Pulmonary artery endothelial cell (primary cell): ENCODE measurements at places on chromosomes 1 and 21. TPM values are rescaled to one million over a fixed set of nuclear protein-coding genes. Genes with fewer than 3 reads are reported as not detected.

The EXTL1 gene
- not detected in 2 replicates for total RNA-seq

The C1orf116 gene
- total RNA-seq = under 0.01 TPM in 1 of 2 replicates, not detected in the other

The PDPN gene
- total RNA-seq = not detected in 2 replicates

The SPATA6 gene
- total RNA-seq = 1.6 and 2.7 TPM in 2 replicates

The FCAMR gene
- total RNA-seq = not detected in 2 replicates

The KIFAP3 gene
- total RNA-seq = 16.4 and 19.5 TPM in 2 replicates

The NUDT17 gene
- total RNA-seq = 2.8 and 3.4 TPM in 2 replicates

The SH3D21 gene
- total RNA-seq = 1.1 TPM in 2 replicates

DNA sequence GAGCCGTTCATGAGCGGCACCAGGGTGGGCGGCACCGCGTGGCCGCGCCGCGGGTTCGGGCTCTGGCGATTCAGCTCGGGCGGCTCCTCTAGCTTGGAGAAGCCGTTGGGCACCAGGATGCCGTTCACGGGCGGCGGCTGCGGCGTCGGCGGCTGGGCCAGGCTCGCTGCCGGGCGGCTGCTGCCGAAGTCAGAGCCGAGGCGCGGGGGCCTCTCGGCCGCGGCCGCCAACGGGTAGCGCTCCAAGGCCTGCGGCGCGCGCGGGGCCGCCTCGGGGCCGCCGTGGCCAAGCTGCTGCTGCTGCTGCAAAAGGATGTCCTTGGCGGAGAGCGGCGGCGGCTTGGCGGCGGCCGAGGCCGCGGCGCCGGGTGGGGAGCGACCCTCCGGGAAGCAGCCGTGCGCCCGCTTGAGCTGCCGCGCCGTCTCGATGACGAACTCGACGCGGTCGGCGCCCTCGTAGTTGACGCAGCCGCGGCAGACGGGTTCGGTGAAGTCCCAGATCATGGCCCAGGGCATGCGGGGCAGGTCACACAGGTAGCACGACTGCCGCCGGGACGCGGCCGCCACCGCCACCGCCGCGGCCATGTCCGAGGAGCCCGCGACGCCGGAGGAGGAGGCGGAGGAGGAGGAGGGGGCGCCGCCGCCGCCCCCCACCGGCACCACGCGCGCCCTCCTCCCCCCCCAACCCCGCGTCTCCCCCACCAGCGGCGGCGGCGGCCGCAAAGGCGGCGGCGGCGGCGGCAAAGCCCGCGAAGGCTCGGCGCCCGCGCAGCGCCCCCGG is 877 bp downstream of the IRF2BP2 start:
- DNase-seq = no peak

DNA sequence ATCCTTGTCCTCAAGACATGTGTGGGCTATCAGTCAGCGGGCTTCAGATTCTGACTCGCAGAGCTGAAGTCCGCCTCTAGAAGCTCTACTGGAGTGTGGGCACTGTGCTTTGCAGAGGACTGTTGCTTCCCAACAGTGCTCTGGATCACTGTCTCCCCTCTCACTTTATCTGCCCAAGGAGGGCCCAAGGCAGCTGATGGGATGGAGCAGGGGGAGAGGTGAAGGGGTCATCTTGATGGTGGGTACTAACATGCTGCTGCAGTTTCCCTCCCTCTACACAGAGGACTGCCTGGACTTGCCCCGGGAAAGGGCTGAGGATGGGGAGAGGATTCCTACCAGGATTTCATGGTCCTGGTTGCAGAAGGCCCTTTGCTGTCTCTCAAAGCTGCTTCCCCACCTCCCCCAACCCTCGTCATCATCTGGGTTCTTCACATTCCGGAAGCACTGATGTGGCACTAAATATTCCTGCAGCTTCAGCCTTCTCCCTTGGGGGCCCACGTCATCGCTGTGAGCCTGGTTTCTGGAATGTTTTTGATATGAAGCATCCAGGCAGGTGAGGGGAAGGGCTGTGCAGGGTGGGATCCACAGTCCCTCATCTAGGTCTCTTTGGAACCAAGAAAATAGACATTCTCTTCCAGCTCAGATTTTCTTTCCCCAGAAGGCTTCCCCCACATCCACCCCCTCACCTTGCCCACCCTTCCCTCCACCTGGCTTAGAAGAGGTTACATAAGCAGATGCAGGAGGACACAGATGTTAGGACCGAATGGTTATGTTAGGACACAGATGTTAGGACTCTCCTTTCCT is 23.2 kb downstream of the NUAK2 start:
- no peak for DNase-seq

GRCh38 chr1:154419620-154420571 is 14.8 kb downstream of the IL6R start:
- peak; percentile 89 for DNase-seq

DNA sequence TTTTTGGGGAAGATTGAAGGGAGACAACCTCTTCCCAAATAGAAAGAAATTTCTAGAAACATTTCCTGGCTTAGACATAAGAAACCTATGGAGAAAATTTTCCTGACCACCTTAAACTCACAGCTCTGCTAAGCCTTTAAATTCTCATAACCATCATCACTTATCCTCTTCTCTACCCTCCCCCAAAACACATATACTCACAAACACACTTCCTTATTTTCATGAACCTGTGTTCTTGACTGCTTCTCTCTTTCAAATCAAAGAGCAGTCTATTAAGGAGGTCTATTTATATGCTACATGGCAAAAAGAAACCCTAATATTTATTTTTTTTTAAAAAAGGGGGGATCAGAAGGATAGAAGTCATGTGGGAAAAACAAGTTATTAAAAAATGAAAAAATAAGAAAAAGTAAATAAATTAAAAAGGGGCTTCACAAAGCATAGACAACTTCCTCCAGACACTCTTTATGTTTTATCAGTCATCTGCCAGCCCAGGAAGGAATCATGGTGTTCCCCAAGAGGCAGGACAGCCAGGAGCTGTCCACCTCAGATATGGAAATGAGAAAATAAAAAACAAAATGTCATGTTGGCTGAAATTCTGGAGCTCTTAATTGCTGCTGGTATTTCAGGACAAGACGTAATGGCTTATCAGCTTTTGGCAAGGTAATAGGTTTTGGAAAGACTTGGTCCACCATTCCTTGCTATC is 12.8 kb upstream of the RGS2 start:
- no peak for DNase-seq

DNA sequence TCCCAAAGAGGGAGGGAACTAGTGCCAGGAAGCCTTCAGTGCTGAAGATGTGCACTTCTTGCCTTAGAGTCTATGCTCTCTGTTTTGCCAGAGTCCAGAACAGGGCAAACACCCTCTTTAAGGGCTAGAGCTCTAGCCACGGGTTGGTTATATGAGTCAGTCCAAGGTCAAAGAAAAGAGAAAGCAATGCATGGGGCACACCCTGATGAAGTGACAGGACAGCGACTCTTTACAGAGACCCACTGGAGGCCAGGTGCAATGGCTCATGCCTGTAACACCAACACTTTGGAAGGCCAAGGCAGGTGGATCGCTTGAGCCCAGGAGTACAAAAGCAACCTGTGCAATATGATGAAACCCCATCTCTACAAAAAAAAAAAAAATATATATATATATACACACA is 86.1 kb downstream of the TGFBR3 start:
- DNase-seq = no peak

DNA sequence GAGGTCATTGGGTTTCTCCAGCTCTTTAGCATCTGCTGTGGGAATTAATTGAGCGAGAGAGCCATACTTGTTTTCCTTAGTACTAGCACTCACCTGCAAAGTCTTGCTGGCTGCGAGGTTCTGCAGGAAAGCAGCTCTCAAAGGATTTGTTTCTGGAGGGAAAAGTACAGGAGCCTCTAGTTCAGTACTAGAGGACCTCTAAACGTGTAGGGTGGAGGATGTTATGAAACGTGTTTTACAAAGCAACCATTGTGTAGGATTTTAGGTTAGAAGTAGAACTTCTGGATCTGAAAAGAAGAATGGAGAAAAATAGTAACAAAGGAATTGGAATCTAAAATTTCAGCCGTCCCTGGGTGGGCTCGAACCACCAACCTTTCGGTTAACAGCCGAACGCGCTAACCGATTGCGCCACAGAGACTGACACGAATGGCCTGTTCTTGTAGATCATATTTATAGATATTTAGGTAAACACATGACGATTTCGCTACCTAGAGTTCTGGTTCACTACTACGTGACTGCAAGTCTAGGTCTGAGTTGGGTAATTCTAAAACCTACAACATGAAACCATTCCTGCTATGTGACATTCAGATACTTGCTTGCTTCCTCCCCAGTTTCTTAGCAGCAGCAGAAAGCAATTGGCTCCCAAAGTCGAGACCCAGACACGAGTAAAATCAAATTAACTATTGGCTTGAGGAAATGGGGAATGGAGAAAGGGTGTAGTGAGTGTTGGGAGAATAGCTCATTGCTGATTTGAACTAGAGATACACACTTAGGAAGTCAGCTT is 60.2 kb upstream of the CFAP126 start:
- no peak for DNase-seq

DNA sequence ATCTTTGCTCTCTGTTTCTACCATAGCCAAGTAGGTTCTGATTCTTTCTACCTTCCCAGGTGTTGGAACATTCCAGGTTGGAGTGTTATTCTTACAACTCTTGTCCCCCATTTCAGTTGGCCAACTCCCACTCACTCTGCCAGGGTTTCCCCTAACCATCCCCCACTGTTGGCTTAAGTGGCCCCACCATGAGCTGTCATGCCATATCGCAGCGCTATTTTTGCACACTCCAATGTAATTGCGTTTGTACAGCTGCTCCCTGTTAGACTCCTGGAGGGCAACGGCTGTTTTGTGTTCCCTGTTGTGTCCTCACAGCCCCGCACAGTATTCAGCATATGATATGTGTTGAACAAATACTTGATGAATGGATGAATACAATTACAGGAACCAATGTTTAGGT is 117.7 kb upstream of the ETS2 start:
- DNase-seq = no peak

DNA sequence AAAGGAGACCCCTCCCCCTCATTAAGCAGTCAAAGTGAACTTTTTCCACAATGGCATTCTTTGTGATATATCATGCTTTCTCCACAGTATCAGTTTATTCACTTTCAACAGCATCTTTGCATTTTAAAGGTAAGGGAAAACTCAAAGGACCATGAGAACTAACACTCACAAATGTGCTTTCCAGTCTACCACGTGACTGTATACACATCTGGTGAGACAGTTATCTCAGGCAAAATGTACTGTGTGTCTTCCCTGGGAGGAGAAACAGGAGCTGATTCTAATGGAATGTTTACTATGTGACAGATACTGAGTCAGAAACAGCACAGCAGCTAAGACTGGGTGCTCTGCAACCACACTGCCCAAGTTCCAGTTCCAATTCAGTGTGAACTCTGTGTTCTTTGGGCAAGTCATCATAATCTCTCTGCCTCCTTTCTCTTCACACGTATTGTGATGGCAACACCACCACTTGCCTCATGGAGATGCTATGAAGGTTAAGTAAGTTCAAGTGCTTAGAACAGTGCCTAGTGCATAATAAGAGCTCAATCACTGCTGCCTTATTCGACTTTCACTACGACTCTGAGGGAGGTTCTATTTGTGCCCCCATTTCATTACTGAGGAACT is 79.0 kb downstream of the SLC45A1 start:
- no peak for DNase-seq

DNA sequence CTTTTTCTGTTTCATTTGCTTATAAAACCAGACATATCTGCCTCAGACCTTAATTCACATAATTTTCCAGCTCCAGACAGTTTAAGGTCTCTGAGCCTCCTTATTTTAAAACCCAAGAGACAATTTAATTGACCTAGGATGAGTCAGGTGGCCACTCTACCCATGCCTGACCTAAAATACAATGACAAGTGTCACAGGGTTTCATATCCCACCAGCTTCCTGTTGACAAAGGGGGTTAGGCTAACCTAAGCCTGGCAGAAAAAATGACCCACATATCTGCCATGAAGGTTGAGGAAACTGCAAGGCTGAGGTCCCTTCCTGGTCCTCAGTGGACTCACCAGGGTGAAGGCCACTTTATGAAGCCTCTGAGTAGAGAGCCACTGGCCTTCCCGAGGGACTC is 52.3 kb downstream of the OPTC start:
- no peak for DNase-seq

DNA sequence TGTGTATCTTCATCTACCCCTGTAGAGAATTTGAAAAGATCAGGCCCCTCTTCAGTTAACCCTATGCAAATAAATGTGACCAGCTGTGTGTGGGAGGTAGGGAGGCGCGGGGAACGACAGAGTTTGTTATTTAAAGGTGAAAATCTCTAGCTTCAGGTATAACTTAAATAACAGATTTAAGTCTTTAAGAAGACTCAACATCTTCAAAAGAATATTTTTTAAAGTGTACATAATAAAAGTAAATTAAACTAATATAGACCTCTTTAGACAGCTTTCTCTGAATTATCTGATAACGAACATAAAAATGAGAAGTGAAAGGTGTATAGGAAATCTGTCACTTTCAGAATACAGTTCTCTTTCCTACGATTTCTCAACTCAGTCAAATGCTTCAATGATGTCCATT is 16.0 kb downstream of the ANGPTL3 start:
- no peak for DNase-seq

DNA sequence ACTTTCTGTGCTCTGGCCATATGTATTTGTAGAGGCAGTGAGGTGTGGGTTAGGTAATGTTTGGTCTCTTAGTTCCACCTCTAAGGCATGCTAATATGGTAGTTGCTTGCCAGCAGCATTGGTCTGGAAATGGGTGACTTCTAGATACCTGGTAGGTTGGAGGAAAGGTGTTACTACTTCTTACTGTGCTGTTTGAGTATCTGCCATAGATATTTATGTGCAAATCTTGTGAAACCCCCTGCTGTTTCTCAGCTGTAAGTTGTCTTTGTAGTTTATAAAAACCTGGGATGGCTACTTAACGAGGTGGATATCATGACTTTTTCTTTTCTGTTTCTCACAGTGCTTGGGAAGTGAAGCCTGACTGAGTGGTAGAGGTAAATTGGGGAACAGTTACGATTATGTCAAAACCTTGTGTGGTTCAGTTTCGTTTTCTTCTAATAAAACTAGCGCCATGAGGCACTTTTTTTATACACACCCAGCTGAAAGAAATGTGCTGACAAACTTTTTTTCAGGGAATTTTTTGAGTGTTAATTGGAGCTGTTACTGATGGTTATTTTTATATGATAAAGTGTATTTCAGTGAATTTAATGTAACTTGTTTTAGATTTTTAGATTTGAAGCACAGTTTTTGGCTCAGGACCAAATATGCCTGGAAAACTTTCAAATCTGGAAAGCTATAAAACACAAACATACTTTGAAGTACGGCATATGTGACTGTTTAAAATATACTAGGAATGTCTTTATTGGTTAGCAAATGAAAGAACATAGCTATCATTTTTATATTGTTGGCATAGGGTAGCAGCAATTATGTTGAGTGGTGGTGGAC is 42.1 kb downstream of the CAMSAP2 start:
- no peak for DNase-seq

DNA sequence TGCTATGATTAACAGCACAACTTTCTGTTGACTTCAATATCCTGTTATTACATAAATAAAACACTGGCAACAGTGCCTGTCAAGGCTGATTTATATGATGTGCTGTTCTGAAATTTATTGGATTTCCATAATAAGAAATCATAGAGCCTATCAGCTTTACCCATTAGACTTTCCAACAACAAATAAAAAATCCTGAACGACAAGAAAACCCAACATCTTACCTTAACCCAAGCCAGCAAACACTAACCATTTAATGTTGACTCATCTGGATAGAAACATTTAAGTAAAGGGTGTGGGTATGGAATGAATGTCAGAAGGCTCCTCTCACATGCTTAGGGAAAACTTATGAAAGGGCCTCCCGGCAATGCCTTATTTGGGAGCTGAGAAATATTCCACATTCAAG is 165.1 kb downstream of the SLC45A1 start:
- DNase-seq = no peak

- DNase-seq = no peak
Measured at GRCh38 chr1:21536218-21536617, 27.0 kb downstream of the ALPL start.

GRCh38 chr1:97791251-97791650 is 129.6 kb downstream of the DPYD start:
- no peak for DNase-seq

- no peak for DNase-seq
Measured at GRCh38 chr1:151479462-151479861, 20.2 kb upstream of the POGZ start.
